Osteocyte (in vitro differentiated cells): ENCODE measurements at places on chromosomes 11 and 22. TPM values are rescaled to one million over a fixed set of nuclear protein-coding genes. Genes with fewer than 3 reads are reported as not detected.

The ZMAT5 gene
- 22.7 and 25.0 TPM in 2 replicates for total RNA-seq

- no peak for DNase-seq
Measured at GRCh38 chr11:8792710-8793109, 110.1 kb downstream of the RPL27A start.

- DNase-seq = no peak
Measured at GRCh38 chr11:78493413-78493975, 75.9 kb upstream of the GAB2 start.

DNA sequence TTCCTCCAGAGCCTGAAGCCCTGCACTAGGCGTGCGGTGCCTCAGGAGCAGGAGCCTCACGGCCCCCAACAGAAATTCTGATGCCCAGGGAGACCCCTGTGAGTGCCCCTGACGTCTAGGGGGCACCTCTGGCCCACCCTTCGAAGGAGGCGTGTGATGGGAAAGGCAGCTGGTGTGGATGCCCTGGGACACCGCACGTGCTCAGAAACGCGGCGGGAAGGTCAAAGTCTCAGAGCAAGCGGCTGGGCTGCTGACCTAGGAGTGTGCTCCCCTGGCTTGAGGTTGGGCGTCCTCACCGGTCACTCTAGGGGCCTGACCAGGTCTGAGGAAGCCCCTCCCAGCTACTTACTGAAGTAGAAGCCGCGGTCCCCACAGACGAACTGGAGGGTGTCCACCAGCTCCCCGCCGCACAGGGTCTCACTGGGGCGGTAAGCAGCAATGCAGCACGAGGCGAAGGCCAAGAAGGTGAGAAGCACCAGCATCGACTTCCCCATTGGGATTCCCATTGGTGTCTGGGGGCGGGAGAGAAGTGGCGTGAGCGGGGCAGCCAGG is 4.1 kb downstream of the IGF2 start:
- DNase-seq = no peak

DNA sequence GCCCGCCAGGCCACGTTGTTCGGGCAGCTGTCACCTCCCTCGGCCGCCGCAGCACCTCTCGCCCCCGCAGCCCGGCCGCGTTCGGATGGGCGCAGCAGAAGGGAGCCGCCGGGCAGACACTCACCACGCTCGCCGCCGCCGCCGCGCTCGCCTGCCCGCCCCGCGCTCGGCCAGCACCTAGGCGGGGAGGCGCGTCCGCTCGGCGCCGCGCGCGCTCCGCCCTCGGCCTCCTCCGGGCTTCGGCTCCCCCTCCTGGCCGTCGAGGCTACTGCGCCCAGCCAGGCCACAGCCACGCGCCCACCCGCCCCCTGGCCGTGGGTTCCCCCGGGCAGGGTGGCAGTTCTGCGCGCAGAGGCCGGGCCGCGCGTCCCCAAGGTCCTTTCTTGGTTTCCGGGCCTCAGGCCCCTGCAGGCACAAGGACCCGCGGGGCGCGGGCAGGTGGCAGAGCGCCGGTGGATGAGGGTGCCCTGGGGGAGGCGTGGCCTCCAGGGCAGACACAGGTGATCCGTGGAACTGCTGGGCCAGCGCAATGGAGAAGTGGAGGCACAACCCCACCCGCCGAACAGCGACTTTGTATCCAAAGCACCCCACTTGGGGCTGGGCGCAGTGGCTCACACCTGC is at the start of gene SLC25A22:
Gene SLC25A22, minus strand, starts transcription at position 189 of the 621 bp plus-strand sequence. CDS start 3,275 bp downstream, outside the sequence.
- DNase-seq = peak; percentile 95

- no peak for DNase-seq
Measured at GRCh38 chr11:35145271-35145670, 6.3 kb downstream of the CD44 start.

- no peak for DNase-seq
Measured at GRCh38 chr11:123195188-123196059, at the start of gene CLMP. Gene CLMP, minus strand, starts transcription at chr11:123195248. Its CDS starts 308 bp downstream, at chr11:123194940.

- DNase-seq = no peak
Measured at GRCh38 chr22:29072979-29073617, at the start of gene KREMEN1. Gene KREMEN1, plus strand, starts transcription at chr22:29073035. Its CDS starts 96 bp downstream, at chr22:29073131.
